Stimulated activated CD8-positive, alpha-beta memory T cell treated with anti-CD3 and anti-CD28 coated beads, Interleukin-7, amount 100 ng/mL, for 24 hours (primary cell): ENCODE measurements at places on chromosomes 7 and 10.

GRCh38 chr7:95623788-95624187, 27.5 kb upstream of the PDK4 start:
- no peak for DNase-seq

- DNase-seq: no peak
These were observed 114.2 kb downstream of the TES start for GRCh38 chr7:116324582-116324981.

DNA sequence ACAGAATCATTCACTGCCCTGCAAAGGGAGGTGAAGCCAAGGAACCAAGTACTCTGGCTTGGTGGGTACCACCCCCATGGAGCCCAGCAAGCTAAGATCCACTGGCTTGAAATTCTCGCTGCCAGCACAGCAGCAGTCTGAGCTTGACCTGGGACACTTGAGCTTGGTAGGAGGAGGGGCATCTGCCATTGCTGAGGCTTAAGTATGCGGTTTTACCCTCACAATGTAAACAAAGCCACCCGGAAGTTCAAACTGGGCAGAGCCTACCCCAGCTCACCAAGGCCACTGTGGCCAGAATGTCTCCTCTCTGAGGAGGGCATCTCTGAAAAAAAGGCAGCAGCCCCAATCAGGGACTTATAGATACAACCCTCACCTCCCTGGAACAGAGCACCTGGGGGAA, 1050.0 kb upstream of the GHITM start:
- DNase-seq: no peak

GRCh38 chr7:157482025-157482424, 145.2 kb downstream of the DNAJB6 start:
- no peak for DNase-seq
